K562 (cell line): ENCODE measurements at places on chromosomes 7 and 10.

DNA sequence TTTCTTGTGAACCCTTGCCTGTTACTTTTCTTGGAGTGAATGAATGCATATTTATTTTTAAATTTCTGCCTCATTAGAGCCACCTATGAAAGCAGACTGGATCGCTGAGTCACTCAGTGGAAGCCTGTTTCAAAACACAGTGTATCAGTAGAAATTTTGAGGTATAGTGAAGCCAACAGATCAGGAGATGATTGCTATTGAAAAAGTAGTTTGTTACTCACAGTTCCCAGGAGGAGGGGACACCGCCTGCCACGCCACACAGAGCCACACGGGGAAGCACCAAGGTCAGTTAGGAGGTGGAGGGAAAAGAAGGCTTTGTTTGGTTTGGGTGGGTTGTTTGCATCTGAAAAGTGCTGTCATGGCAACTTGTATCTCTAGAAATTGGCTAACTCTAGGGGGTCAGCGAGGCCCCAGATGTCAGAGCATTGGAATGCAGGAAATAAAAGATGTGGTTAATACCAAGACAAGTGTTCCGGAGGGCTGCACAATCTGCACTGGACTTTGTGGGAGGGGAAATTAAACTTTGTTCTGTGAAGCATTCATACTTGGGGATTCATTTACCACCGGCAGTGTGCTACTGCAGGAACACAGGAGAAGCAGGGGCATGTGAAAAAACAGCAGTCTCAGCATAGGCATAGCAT, 106.4 kb upstream of the SDK1 start:
- DNase-seq = no peak

DNA sequence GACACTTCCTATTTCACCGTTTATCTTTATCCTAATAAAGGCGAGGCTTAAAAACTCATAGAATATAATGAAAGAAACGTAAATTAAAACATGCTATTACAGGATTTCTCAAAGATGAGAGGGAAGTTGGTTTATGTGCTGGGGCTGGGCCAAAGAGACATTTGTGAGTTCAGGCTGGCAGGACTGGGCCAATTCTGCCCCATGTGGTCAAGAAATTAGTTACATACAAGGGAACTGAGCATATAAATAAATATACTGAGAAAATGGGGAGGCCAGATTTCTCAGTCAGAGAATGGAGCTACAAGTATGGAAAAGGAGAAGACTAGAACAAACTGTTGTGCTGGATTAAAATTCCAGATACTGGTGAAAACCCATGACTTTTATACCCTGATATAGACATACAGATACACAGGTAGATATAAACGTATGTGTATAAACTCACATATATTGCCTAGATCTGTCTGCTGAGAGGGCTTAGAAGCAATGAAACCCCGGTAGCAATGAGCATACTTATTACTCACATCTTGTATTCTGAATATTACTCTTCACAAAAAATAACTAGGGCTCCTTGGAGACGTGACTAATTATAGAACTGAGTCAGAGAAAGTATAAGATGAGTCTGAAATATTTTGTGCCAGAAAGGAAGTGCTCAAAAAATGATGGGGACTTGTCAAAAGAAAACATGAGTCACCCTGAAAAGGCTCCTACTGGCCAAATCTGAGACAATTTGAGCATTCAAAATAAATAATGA, 155.7 kb upstream of the FGFR2 start:
- no peak for DNase-seq

DNA sequence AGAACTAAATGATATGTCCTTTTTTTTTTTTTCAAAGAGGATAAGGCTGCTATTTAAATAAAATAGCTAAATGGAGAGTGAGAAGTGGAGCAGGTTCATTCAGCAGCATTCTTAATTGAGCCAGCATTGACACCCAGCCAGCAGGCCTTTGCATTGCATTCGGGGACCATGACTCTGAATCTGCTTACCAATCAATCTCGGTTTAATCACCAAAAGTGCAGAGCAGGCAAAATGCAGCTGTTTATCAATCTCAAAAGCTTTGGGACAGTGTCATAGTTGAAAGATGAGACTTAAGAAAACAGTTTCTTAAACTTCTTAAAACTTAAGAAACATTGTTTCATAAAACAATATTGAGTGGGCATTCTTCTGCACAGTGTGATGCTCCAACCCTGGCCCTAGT, 51.7 kb downstream of the PLEKHA8 start:
- DNase-seq = no peak

- DNase-seq = no peak
Measured at GRCh38 chr10:70617798-70618568, 15.4 kb upstream of the PRF1 start.

GRCh38 chr10:25675204-25675603, 258.8 kb upstream of the MYO3A start:
- no peak for DNase-seq

DNA sequence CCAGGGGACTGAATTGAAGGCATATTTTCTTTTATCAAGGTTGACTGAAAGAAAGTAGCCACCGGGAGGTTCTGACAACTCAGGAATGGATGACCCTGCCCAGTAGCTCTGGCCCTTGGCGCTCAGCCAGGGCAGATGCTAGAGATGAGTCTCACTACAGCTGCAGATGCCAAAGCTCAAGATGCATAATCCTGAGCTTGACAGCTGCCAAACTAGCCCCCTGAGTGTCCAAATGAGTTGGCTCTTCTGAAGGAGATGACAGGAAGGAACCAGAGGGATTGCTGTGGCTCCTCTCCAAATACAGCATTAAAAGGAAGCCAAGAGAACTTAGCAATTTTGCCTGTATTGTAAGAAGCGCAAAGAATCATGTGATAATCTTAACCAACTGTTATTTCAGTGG, 78.4 kb downstream of the NXPH1 start:
- DNase-seq = no peak

GRCh38 chr10:1166101-1166827, 110.1 kb downstream of the WDR37 start:
- no peak for DNase-seq

DNA sequence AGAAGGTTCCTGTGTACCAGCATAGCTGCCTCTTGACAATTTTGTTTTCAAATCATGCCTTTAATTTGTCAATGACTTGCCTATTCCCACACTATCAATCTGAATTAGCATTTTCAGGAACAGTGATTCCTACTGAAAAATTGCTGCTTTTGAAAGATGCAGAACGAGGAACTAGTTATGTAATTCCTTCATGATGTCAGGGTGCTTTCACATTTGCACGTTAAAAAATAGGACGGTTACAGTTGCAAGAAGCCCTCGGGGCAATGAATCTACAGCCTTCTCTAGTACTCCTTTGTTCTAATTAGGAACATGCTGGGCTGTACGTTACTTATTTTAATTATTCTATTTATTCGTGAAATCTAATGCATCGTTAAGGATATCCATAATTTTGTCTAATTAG, 253.9 kb downstream of the OTUD1 start:
- DNase-seq = no peak
